ENCODE measurements at places on chromosomes 3 and 15.

GRCh38 chr3:20604659-20605058 lies 418.7 kb upstream of the SGO1 start:
- DNase-seq: no peak

GRCh38 chr3:77362936-77363335 lies 323.0 kb downstream of the ROBO2 start:
- DNase-seq: no peak

- DNase-seq: peak; percentile 98
Observed at GRCh38 chr3:98901392-98902350, at the start of gene DCBLD2. Gene DCBLD2, minus strand, starts transcription at chr3:98901695. Its CDS starts 369 bp downstream, at chr3:98901326.

- peak; percentile 44 for DNase-seq
Observed at GRCh38 chr3:177777699-177778098, 580.4 kb upstream of the TBL1XR1 start.

- DNase-seq: no peak
Observed at GRCh38 chr3:103803787-103804186, 1369.0 kb downstream of the ZPLD1 start.

DNA sequence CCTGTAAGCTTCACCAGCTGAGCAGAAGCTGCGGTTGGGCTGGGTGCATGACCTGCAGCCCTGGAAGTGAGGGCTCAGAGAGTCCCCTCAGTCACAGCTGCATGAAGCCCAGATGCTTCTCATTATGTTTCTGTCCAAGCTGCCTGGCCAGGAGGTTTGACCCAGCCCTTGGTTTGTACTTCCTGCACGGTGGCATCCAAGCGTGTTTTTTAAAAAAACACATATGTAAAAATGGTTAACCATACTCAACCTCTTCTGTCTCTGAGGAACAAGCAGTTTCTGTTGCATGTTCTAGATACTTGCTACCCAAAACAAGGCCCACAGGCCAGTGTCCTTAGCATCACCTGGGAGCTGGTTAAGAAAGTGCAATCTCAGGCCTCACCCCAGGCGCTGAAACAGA lies 76.0 kb upstream of the ATP10A start:
- no peak for DNase-seq

- no peak for DNase-seq
Observed at GRCh38 chr3:37949866-37950265, 40.7 kb upstream of the VILL start.

GRCh38 chr15:62624547-62625378 lies 417.8 kb upstream of the TPM1 start:
- DNase-seq: no peak

DNA sequence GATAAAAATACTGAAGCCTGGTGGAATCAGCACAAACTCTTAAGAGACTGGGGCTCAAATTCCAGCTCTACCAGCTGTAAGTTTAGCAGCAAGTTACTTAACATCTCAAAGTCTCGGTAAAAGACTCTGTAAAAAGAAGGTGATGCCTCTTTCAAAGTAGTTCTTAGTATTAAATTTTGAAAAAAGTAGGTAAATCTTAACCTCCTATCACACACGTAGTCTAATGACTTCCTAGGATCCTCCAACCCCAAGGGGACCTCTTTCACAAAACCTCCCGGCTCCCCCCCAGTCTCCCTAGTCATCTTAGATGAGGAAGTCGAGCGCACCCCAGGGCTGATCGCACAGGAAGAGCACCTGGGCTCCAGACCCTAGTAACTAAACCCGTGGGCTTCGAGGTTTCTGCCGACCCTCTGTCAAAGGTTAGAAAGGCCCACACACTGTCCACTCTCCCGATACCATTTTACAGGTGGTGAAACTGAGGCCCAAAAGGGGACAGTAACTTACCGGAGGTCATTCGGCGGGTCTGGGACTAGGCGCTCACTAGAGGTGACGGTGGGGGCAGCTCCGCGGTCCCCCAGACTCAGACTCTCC lies 427 bp downstream of the MBD4 start:
- DNase-seq: peak; percentile 73

DNA sequence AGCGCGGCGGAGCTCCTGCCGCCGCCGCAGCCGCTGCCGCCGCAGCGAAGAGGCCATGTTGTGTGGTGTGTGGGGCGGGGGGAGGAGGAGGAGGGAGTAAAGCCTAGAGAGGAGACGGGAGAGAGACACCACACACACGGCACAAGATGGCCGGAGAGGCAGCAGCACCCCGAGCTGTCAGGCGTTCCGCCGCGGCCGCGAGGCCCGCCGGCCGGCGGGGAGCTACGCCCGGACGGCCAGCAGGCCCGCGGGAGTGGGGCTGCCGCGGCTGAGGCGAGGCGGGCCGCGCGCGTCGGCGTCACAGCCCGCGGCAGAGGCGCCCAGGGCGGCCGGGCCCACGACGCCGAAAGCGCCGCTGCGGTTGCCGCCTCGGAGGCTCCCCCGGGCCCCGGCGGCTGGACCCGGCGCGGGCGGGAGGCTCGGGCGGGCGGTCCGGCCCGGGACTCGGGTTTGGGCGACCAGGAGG lies 17.4 kb upstream of the CHD2 start:
- no peak for DNase-seq

- no peak for DNase-seq
Observed at GRCh38 chr15:86802244-86802643, 722.6 kb downstream of the AGBL1 start.

- DNase-seq: no peak
Observed at GRCh38 chr15:64987136-64987535, 2.6 kb downstream of the SPG21 start.

DNA sequence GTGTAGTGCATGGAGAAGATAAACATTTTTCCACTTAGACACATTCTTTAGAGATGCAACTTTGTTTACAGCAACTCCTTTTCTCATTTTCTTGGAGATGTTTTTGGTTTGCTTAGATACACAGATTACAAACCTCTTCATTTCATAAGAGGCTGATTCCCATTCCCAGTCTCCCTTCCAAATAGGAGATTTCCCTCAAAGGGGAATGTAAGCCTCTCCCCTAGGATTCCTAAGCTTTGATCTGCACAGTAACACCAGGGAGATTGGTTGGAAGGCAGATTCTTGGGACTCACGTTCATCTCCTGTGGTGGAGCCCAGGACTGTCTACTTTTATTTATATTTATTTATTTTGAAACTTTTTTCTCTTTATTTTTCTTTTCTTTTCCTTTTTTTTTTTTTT lies 63.2 kb downstream of the MCTP2 start:
- no peak for DNase-seq

GRCh38 chr15:56617628-56618027 lies 115.7 kb downstream of the ZNF280D start:
- DNase-seq: no peak

DNA sequence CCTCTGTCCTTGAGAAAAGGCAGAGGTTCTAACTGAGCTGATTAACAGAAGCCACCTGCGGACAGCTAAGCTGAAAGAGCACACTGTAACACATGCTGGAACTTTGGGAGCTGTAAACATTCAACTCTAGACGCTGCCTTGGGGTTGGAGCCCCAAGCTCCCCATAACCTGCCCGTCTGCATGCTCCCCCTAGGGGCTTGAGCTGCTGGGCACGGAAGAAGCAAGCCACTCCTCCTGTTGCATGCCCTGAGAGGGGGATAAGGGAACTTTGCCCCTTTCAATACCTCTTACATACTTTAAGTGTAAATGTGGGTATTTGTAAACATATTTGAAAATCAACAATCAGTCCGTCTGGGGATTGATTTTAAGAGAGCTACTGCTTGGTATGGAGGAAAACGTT lies 188.4 kb downstream of the ADAMTSL3 start:
- no peak for DNase-seq

- DNase-seq: peak; percentile 62
Observed at GRCh38 chr15:89419370-89419984, 76.9 kb downstream of the RHCG start.

DNA sequence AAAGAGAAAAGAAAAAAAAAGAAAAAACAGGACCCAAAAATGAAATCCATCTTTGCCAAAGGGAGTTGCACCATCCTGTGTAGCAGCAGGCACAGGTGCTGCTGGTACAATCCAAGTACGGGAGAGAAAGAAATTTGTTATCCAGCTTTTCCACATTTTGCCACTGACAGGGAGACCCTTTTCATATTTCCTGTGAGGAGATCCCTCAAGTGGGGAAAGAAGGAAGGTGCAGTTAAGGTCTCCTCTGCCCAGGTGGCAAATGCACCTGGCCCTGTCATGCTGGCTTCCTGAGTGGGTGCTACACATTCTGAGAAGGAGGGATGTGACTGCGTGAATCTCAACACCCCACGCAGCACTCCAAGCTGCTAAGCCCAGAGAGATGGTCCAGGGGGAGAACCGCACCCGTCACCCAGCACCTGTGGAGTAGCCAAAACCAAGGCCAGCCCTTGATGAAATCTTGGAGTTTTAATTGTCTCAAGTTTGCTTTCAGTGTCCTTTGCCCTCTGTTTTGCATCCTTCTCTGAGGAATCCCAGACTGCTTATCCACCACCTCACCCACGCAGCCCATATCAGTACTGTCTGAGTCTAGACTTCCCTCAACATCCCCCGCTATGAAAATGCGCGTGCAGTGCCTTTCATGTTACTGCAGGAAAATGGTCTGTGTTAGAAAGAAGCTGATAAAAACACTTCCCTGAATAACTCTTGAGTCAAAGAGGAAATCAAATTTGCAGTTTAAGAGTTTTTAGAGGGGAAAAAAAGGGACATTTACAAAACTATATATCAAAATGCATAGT lies 141.9 kb upstream of the THBS1 start:
- peak; percentile 36 for DNase-seq

All from RWPE1 (cell line).